Activated CD4-positive, alpha-beta T cell treated with anti-CD3 and anti-CD28 coated beads for 36 hours (primary cell): ENCODE measurements at places on chromosomes 7 and 10.

- DNase-seq, result no peak
Measured at GRCh38 chr7:38339953-38340819, 66.8 kb upstream of the TARP start.

- no peak for DNase-seq
Measured at GRCh38 chr10:105949721-105950120, 1214.8 kb downstream of the SORCS1 start.

DNA sequence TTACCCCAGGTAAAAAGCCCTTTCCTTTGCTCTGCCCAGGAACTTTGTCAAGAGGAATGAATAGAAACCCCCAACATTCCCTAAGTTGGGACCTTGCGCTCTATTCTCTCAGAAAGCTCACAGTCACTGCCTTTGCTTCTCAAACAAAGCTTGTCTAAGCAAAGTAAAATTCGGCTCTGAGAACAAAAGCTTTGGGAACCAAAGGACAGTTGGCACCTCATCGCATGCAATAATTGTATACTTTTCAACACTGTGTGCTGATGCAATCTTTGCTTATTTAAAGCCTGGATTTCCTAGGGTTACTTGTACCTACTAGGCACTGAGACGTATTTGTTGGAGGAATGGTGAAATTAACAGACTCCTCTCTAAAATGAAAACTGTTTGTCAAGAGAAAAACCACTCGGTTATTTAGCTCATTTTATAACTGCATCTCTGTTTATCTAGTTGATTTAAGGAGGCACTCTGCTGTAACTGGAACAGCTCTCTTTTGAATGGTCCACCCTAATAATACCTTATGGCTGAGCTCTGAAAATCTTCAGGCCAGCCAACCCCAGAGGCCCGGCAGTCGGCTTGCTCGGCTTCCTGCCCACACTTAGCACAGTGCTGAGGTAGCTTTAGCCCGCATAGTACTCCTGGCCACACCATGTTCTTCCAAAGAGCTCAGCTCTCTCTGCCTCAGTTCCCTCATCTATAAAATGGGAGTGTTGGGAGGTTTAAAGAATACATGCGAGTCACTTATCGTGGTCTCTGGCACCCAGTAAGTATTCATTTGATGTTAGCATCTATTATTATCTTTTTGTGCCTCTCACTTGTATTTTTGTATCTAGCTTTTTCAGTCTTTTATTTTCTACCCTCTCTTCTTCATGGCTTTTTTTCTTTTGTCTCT, 80.2 kb upstream of the PRR15 start:
- DNase-seq, result no peak

GRCh38 chr10:62893036-62893435, 76.9 kb upstream of the EGR2 start:
- DNase-seq, result no peak

GRCh38 chr7:31327071-31327470, 13.5 kb downstream of the NEUROD6 start:
- DNase-seq, result no peak

- DNase-seq, result no peak
Measured at GRCh38 chr7:117122536-117122935, 169.2 kb downstream of the ST7 start.

GRCh38 chr10:504806-505205, 184.7 kb downstream of the DIP2C start:
- no peak for DNase-seq

GRCh38 chr7:106039486-106040060, 72.5 kb downstream of the SYPL1 start:
- no peak for DNase-seq

- DNase-seq, result no peak
Measured at GRCh38 chr10:60335708-60336107, 54.0 kb downstream of the ANK3 start.

DNA sequence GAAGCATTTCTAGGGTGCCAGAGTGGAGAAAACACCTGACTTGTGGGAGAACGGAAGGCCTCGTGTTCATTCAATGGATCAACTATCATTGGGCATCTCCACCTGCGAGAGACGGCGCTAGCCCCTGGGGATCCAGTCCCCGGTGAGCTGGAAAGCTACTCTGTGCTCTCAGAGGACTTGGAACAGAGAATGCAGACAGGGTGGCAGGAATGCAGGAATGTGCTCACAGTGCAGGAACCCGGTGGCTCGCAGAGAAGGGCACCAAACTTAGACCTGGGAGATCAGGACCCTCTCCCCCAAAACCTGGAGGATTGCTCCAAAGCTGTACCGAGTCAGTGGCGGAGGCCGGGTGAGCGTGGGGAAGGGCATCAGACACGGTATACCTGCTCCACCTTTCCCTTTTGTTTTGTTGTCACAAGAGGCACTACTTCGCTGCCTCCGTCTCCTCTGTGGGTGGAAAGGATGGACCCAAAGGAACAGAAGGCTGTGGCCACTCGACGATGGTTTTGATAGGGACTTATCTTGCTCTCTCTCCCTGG, 569.0 kb upstream of the C7orf33 start:
- no peak for DNase-seq

GRCh38 chr7:69654381-69654780, 56.1 kb downstream of the AUTS2 start:
- DNase-seq, result no peak

GRCh38 chr10:92688927-92689662, 660 bp upstream of the HHEX start:
- DNase-seq, result peak; percentile 31

- no peak for DNase-seq
Measured at GRCh38 chr7:20310963-20311742, 19.5 kb upstream of the ITGB8 start.

DNA sequence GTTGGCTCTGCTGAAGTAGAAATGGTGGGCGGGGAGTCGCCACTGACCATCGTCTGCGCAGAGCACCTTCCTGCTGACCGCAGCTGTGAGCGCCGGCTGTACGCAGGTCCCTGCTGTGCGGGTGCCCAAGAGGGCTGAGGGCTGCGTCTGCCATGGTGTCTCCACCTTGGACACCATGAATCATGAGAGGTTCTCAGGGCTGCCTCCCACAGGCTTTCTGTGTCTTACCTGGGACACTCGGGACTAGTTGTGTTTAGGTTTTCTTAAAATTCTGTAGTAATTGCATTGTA, 44.9 kb upstream of the PRKAR1B start:
- no peak for DNase-seq

DNA sequence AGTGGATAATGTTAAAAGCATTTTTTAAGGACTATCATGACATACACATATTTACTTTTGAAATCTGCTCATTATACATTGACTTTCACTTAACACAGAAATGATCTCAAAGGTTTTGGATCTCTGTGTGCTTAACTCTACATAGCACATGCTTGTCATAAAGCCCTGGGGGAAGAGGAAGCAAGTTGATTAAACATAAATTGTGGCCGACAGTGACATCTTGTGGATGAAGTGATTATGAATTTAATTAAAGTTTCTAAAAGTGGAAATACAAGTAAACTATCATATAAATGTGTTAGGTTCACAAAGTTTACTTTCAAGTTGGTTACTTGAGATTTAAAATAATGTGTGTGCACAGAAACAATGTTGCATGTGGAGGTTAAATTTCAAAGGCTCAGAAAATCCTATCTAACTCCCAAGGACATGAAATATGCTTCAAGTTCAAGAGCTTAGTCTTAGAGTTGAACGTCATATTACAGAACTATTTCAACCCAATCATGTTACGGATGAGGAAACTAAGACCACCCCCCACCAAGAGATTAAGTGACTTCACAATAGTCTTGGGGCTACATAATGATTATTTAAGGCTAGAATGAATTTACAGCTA, 1247.8 kb downstream of the GATA3 start:
- peak; percentile 16 for DNase-seq

- no peak for DNase-seq
Measured at GRCh38 chr7:147937428-147937827, 653.1 kb upstream of the C7orf33 start.

GRCh38 chr10:10782603-10783002, 235.1 kb upstream of the CELF2 start:
- no peak for DNase-seq

DNA sequence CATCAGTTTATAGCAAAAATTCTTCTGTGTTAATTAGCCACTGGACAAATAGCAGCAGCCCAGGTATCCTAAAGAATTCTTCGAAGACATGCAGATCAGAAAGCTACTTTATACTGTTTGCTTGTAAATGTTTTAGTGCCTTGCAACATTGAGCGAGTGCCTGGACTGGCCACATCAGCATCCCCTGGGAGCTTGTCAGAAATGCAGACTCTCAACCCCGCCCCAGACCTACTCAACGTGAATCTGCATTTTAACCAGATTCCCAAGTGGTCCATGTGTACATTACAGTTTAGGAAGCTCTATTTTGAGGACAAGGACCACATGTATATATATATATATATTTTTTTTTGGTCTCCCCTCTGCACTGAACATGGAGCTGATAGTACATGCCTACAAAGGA, 18.5 kb upstream of the PLEKHS1 start:
- DNase-seq, result no peak

- no peak for DNase-seq
Measured at GRCh38 chr10:86779220-86780017, 23.0 kb downstream of the BMPR1A start.

- no peak for DNase-seq
Measured at GRCh38 chr10:58475322-58476277, 37.1 kb upstream of the BICC1 start.

DNA sequence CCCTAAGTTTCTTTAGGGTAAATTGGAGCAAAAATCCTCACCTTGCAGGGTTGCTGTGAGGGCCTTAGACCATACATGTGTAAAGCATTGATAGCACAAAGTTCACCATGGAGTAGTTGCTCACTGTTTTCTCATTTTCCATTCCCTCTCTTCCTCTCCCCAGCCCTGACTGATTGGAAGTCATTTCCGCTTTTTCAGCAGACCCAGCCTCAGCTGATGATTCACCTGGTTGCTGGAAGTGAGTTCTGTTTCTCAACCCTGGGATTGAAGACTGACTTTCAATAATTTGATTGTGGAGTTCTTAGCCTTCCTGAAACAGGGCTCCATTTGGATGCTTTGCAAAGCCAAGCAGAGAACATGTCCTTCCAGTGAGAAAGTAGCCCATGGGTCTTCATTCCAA, 107.0 kb downstream of the PLXNA4 start:
- DNase-seq, result no peak

- no peak for DNase-seq
Measured at GRCh38 chr10:55183993-55184392, 383.0 kb upstream of the PCDH15 start.

DNA sequence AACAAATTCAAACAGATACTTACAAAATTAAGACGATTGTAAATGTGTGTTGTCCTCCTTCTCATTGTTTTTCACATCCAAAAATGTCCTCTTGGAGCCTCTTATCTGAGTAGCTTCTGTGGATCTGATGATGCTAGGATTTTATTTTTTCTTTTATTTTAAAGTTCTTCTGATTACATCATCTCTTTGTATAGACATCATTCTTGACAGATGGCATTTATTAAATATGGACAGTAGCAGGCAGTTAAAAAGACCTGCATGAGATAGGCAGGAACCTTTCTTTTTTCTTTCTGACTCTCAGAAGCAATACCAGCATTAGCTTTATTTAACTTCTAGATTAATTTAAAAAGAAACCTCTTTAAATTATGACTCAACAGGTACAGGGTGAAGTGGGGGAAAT, at the start of gene RPA3:
RPA3 (minus strand) TSS at position 116 of the 400 bp plus-strand sequence. CDS start 78,189 bp downstream, outside the sequence.
- DNase-seq, result no peak

DNA sequence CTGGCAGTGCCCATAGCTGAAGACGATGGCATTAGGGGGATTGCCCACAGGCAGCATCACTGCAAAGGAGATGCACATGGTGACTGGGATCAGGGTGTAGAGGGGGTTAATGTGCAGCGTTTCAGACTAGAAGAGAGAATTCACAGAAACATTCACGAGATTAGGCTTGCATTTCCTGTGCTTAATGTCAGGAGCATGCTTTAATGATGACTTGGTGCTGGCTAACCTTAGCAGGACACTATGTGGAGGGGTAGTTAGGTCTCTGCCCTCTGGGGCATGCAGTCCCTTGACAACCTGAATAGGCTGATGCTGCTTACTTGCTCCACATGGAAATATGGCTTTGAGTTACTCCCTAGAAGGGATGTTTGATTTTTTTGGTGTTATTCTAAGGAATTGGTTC, 21.8 kb downstream of the STMP1 start:
- no peak for DNase-seq

DNA sequence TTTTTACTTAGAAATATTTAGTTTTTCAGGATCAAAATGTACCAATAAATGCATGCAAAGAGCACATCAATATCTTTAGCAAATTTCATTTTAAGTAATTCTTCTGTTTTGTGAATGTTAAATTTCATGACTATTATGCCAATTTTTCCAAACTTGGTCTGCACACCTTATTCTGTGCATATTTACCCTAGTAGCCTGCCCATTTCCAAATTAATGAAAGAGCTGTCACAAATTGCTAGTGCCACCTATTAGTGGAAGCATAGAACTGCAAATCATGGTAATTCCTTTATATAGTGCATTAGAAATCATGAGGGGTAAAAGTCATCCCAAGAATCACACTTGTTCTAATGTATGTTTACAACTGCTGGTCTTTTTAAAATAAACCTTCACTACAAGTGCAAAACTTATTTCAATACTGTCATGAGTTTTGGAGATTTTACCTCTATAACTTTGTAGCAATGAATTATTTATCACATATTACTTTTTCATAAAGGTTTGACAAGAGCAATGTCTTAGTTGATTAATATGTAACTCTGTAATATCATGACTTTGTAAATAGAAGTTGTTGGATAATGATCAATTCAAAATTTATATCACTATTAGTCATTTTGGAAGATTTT, 5.7 kb downstream of the SEMA3A start:
- DNase-seq, result no peak
